ENCODE measurements at places on chromosomes 12 and 14.

DNA sequence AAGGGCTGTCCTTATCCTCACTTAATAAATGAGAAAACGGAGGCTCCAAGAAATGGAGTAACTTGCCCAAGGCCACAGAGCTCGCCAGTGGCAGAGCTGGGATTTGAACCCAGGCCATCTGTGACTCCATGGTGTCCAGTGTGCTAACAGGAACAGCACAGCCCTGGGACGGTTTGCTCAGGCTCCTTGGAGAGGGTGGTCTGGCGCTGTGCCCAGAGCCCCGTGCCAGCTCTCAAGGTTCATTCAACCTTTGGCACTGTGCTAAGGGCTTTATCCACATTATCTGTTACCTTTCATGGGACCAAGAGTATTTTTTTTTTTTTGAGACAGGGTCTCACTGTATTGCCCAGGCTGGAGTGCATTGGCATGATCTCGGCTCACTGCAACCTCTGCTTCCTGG, 8.1 kb downstream of the DAO start:
- DNase-seq, result no peak

- DNase-seq, result no peak
These were observed 45.5 kb downstream of the GIT2 start for GRCh38 chr12:109950625-109951024.

- no peak for DNase-seq
These were observed 666 bp downstream of the FMNL3 start for GRCh38 chr12:49706351-49707127.

GRCh38 chr12:108360487-108360886, 21.4 kb upstream of the CMKLR1 start:
- no peak for DNase-seq

DNA sequence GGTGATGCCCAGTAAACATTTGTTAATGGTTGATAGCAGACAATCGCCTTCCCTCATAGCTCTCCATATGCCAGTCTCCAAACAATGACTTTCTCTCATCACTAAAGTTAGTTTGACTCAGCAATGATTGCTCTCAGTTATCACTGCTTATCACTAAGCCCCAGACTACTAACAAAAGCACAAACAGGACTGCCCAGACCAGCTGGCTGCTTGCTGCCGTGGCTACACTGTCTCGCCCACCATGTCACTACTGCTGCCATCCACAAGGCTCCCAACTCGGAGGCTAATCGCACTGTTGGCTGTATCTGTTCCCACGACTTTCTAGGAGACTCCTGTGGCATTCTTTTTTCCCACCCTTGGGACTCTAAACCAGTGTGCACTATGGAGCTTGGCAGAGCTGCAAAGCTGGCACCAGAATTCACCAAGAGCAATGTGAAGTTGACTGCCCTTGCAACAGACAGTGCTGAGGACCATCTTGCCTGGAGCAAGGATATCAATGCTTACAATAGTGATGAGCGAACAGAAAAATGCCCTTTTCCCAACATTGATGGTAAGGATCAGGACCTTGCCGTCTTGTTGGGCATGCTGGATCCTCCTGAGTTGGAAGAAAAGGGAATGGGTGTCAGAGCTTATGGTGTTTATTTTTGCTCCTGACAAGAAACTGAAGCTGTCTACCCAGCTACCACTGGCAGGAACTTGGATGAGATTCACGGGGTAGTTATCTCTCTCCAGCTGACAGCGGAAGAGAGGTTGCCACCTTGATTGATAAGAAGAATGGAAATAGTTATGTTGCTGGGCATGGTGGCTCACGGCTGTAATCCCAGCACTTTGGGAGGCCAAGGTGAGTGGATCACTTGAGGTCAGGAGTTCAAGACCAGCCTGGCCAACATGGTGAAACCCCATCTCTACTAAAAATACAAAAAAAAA, 27.1 kb upstream of the NR2C1 start:
- DNase-seq, result no peak

DNA sequence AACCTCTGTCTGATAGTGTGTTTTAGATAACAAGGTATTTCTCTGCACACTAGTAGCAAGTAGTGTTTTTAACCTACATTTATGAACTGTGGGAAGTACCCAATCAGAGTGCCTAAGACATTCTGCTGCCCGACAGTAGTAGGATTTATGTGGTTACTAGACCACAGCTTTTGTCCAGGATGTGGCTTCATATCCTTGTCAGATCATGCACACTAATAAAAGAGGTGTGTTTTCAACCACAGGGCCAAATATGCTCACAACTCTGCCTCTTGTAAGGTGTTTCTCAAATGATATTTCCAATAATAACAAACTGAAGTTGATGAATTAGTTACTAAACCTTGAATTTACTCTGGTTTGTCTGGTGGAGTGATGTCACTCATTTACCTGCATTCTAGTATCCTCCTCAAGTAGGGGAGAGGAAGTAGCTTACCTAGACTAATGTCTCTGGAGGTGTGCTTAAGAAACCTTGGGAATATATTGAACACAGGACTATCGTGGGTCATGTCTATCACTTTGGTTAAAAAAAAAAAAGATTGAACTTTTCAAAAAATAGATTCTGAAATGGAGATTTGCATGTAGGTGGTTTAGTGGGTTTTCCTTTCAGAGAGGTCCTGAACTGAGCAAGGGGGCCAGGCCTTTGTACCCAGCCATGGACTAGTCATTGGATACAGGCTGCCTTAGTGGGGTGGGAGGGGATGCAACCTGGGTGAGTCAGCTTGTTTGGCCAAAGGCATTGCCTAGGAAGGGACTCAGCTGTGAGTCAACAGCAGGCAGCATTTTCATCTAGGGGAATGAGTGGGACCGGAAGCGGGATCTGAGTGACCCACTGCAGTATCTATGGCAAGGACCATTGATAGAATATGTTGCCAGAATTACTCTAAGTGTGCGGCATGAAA, 14.1 kb downstream of the FBXW8 start:
- DNase-seq, result no peak

GRCh38 chr14:68328509-68328908, 464.4 kb downstream of the ZFP36L1 start:
- DNase-seq, result no peak

DNA sequence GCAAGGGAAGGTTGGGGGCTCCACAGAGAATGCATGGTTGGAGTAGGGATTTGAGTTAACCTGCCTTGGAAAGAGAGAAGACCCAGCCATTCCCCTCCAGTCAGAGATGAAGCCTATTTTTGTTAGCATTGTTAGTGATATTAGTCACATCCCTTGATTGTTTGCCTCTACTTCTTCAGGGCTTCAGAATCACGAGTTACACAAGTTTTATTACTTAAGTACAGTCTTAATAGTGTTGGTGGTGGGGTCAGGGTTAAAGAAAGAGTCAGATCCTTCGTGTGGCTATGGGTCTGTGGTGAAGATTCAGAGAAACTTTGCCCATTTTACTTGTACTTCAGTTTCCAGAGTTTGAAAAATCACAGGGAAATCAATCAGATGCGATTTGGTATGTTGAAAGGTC, 363.1 kb downstream of the LRIG3 start:
- DNase-seq, result no peak

DNA sequence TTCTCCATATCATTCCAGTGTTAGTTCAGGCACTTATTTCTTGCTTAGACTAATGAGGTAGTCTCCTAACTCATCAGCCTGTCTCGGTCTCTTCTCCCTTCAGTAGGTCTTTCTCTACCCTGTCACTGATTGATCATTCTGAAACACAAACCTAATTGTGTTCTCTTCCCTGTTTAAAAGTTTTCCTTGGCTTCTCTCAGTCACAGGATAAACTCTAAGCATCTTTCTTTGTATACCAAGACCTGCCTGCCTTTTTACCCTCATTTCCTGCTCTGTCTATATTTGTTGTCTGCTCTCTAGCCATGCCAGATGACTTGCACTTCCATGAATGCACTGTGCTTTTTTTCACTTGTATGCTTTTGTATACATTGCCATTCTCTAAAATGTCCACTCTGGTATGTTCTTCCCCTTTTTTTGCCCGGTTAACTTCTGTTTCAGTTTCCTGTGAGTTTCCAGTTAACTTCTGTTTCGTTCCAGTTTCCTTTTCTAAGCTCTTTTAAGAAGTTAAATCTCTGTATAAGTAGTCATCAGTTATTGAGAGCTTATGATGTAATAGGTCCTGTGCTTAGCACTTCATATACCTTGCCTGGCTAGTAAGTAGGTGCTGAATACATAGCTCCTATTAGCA, 12.8 kb downstream of the DIP2B start:
- DNase-seq, result no peak

DNA sequence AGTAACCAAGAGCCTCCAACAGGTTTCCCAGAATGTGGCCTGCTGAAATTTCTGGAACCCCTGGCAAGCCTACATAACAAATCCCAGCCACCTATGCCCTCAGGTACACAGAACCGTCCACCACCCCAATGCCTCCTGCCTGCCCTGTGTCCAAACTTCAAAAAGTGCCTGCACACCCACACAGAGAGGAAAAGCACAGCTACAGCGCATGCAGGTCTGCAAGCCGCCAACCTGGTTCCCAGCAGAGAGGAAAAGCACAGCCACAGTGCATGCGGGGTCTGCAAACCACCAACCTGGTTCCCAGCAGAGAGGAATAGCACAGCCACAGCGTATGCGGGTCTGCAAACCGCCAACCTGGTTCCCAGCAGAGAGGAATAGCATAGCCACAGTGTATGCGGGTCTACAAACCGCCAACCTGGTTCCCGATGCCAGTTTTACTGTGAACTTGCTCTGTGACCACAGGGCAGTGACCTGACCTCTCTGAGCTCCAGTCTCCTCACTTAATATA, 113.5 kb downstream of the SCARB1 start:
- DNase-seq, result no peak

DNA sequence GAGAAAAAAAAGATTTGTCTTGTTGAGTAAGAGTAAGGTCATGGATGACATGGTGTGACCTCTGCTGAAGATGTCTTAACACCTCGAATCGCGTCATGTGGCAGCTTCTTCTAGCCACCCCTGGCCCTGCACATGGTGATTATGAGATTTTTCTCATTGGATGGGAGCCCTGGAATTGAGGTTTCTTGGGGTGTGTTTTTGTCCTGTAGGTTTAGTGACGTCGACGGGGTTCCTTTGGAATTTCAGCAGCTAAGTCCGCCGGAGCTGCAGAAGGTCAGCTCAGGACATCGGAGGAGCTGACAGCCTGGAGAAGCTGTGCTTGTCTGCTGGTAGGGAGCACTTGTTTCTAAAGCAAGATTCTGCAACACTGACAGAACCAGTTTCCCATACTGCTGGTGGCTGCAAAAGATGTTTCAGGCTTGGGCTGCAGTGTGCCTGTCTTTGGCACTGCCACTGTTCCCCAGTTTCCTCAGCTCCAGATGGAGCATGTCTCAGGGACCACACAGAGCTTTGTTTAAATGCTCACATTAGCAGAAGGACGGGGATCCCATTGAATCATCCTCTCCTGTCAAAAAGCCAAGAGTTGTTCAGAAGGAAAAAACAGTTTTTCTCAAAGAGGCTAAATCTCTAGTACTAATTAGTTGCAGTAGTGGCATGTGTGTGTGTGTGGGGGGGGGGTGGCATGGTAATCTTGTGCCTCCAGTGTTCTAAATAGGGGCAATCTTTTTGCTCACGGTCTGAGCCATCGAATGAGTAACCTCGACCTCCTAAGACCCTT, 5.2 kb upstream of the FOS start:
- no peak for DNase-seq

- DNase-seq, result no peak
These were observed 107.1 kb downstream of the MYRFL start for GRCh38 chr12:69932154-69932553.

- no peak for DNase-seq
These were observed 18.3 kb downstream of the ETFRF1 start for GRCh38 chr12:25213338-25213737.

- DNase-seq, result no peak
These were observed 110.8 kb downstream of the SEC23A start for GRCh38 chr14:38992067-38992844.

GRCh38 chr14:64675312-64675711, 28.9 kb upstream of the PLEKHG3 start:
- no peak for DNase-seq

GRCh38 chr12:119940897-119941296, 48.1 kb upstream of the BICDL1 start:
- no peak for DNase-seq

GRCh38 chr14:60508707-60509437, at the start of gene SIX6:
Gene SIX6, plus strand, starts transcription at chr14:60509146. Its CDS starts 253 bp downstream, at chr14:60509399.
- DNase-seq, result no peak

- DNase-seq, result no peak
These were observed 29.7 kb downstream of the PLEKHG3 start for GRCh38 chr14:64733899-64734298.

DNA sequence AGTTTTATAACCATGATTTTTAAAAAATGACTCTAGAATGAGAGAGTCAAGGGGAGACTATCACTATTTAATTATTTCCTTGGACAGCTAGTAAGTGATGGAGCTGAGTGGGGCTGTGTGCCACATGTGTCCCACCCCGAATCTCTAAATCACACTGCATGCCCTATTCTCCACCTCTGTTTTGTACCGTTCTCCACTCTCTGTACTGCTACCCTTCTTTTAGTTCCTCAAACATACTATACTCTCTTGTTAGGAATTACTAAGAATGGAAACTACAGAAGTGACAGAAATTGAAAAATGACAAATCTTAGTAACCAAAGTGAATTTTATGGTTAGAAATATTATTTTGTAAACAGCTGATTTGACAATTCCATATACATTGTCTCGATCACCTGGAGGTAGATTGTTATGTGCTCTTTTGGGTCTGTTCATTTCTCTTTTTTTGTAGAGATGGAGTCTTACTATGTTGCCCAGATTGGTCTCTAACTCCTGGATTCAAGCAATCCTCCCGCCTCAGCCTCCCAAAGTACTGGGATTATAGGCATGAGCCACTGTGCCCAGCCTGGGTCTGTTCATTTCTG, 35.9 kb downstream of the SLC11A2 start:
- DNase-seq, result no peak

- no peak for DNase-seq
These were observed 168.6 kb downstream of the TMTC3 start for GRCh38 chr12:88310666-88311065.

DNA sequence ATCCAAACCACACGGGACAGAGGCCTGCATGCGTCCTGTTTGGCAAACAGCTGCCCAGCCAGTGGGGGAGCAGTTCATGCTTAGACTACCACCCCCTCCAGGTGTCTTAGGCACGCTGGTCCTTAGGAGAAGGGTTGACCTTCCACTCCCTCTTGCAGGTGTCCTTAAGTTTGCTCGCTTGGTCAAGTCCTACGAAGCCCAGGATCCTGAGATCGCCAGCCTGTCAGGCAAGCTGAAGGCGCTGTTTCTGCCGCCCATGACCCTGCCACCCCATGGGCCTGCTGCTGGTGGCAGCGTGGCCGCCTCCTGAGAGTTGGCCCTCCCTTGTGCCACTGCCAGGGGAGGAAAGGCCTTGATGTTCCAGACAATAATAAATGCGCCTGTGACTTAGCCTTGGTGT, 1.8 kb downstream of the C12orf57 start:
- no peak for DNase-seq

DNA sequence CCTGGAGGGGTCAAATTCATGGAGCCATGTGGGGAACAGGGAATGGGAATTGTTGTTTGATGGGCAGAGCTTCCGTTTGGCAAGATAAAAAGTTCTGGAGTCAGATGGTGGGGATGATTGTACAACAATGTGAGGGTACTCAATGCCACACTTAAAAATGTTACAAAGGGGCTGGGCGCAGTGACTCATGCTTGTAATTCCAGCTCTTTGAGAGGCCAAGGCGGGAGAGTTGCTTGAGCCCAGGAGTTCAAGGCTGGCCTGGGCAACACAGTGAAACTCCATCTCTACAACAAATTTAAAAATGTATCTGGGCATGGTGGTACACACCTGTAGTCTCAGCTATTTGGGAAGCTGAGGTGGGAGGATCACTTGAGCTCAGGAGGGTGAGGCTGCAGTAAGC, 66.0 kb upstream of the DIO3 start:
- no peak for DNase-seq

- DNase-seq, result no peak
These were observed 354.8 kb downstream of the AEBP2 start for GRCh38 chr12:19794116-19794515.

All from esophagus squamous epithelium (tissue), 5 donors.